ENCODE measurements at places on chromosomes 3 and 15. TPM values are rescaled to one million over a fixed set of nuclear protein-coding genes. Genes with fewer than 3 reads are reported as not detected.

Gene LMAN1L
- polyA plus RNA-seq: not detected

DNA sequence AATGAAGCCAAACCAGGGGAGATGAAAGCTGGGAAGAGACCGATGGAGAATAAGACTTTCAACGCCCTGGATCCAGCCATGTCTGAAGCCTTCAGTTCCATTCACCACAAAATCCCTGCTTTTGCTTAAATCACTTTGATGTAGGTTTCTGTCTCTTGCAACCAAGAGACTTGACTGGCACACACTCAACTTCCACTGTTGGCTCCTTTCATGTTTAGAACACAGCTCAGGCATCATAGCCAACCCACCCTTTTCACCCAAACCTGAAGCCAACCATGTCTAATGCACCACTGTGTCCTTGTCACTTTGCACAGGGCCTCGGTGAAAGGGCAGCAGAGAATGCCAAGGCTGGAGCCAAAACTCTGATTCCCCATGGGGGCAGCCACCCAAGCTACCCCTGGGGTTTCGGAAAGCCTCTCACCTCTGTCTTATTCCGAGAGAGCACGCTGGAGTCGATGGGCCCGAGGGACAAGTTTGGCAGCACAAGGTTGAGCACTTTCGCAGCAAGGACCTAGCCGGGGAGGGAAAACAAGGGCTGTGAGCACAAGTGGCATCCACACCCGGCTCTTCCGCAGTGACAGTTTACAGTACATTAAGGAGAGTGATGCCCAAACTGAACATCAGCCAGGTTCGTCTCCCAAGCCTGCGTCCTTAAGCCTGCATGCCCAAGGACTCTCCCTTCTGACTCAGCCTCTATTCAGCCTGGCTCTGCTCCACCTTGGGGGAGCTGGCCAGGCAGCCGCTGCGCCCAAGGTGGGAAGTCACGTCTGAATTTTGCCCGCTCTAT is 37.6 kb downstream of the ABTB1 start:
- peak; percentile 10 for DNase-seq

DNA sequence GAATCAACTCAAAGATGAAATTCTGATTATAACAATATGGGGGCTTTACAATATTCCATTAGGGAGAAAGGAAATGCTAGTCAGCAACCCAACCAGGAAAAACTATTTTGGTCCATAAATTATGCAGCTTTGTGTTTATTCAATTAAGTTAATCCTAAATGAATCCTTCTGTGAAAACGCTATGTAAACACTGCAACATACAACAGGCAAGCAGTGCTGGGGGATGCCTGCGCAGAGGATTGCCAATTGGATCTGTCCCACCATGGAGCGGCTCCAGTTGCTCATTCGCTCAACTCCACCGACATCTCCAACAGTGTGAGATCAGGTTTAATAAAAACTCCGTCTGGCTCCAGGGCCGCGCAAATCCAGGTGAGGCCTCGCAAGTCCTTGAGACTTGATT is 290.5 kb upstream of the VEPH1 start:
- DNase-seq: no peak

Gene LRRC49
- 4.3 TPM for polyA plus RNA-seq

Gene FAM98B
- polyA plus RNA-seq: 4.0 TPM

GRCh38 chr3:107662124-107662507 is 139.4 kb downstream of the BBX start:
- peak; percentile 28 for DNase-seq

DNA sequence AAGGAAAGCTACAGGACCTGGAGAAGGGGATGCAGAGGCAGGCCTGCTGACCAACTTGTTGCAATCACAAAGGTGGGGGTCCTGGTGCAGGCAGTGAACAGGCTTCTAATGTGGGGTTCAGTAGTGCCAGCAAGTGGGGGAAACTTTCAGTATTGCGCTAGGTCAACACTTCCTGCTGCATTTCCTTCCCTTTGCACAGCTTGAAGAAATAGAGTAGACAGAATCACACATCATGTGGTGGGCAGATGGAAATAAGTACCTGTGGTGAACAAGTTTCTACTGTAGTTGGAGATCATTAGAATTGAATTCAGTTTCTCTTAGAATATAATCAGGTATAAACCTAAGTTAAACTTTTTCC is 63.4 kb downstream of the RGMA start:
- DNase-seq: no peak

DNA sequence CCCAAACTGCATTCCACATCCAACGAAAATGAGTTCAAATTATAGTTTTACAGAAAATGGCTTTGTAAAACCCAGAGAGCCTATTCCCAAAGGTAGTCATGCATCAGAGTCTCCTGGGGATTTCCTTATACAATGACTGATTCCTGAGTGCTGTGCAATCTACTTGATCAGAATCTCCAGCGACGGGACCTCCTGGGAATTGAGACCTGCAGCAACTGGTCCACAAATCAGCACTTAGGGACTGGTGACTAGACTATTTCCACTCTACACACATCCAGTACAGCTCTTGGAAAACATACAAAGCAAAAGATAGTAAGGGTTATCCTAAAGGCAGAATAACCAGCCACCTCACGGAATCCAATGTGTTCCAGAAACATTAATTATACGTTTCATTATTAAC is 871.0 kb upstream of the CFAP20DC start:
- no peak for DNase-seq

GRCh38 chr15:68833700-68834331 is 13.1 kb upstream of the ANP32A start:
- DNase-seq: no peak

- peak; percentile 59 for DNase-seq
Observed at GRCh38 chr3:123813876-123814275, 70.3 kb downstream of the MYLK start.

DNA sequence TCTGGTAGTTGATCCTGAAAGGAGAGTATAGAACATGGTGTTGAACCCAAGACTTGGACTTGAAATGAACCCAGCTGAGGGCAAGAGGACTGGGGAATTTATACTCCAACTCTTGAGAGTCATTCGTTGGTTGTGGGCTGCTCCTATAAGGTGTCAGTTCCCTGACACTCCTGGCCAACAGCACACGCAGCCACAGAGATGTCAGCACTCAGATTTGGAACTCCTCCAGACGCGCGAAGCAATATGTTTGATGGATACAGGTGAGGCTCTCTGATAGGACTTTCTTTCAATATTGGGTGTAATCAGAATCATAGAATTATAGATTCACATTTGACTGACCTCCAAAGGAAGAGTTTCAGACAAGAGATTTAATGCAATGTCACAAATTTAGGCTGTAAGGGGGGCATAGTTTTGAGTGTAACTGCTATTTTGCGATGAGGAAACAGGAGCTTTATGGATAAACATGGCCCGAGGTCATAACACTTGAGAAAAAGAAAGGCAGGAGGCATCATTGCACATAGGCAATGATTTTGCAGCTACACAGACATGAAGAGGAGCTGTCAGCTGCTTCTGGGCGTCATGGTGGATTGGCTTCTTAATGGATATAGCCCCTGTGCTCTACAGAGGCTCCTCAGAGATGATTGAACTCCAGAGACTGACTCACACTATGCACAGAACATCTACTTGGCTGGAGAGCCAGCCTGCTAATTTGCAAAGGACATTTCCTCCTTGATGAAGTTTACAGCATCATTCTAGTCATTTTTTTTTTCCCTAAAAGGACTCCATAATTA is 569.2 kb upstream of the RGMA start:
- DNase-seq: no peak

- DNase-seq: no peak
Observed at GRCh38 chr15:58420579-58421043, 11.2 kb upstream of the LIPC start.

DNA sequence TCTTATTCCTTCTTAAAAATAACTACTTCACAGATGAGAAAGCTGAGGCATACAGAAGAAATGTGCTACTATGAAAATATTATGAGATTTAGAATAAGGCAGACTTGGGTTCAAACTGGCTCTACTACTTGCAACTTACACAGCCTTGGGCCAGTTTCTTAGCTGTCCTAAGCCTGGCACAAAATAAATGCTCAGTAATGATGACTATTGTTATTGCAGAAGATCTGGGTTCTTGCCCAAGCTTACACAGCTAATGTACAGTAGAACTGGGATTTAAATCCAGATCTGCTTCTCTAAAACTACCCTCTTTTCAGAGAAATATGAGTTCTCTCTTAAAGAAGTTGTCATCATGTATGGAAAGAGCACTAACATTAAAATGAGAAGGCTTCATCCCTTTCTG is 228.2 kb upstream of the TPRG1 start:
- DNase-seq: no peak

- DNase-seq: no peak
Observed at GRCh38 chr15:25362545-25362944, 76.3 kb downstream of the UBE3A start.

DNA sequence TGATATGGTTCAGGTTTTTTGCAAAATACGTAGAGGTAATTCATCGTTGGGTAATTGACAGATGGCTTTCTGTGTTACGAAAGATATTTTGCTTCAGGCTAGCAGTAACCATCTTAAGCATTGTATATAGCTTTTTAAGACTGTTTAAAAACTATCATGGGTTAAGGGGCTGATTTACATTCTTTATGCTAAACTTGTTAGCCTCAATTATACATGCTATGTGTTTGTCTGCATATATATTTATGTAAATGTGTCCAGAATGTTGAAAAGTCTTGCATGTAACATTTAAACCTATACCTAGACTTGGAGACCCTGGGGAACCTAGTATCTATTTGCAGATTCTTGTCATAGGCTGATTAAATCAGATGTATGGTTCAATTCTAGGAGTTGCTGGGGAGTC is 11.1 kb upstream of the P2RY14 start:
- DNase-seq: no peak

Gene SNX33
- 24.0 TPM for polyA plus RNA-seq

Gene GCSAM
- 3.5 TPM for polyA plus RNA-seq

- peak; percentile 77 for DNase-seq
Observed at GRCh38 chr15:74863239-74864056, 9.7 kb downstream of the SCAMP2 start.

Gene SKIL
- 5.9 TPM for polyA plus RNA-seq

DNA sequence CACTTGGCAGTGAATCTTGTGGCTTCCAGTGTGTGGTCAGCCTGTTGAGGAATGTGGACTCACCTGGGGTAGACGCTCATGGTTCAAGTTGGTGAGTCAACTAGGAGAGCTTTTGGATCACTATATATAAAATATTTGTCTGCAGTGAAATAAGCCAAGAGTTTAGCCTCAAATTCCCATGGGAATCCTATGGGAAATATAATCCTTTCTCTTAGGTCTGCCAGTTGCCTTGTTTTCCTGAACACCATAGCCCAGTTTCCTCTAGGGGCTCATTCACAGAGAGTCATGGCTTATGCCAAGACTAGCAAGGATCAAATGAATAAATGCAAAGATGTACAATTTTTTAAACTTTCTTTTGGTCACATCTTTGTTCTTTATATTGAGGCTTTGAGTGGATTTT is 100.1 kb upstream of the NPHP3 start:
- no peak for DNase-seq

- DNase-seq: no peak
Observed at GRCh38 chr3:54427501-54427900, 305.1 kb downstream of the CACNA2D3 start.

GRCh38 chr15:63473999-63474809 is 30.2 kb upstream of the USP3 start:
- DNase-seq: peak; percentile 90
